ENCODE measurements at places on chromosomes 7 and 10.

GRCh38 chr7:4854916-4855315 lies 6.9 kb downstream of the PAPOLB start:
- no peak for DNase-seq

GRCh38 chr10:49225218-49225876 lies 37.2 kb upstream of the TMEM273 start:
- peak; percentile 86 for DNase-seq

GRCh38 chr7:100157069-100157333 lies 1.5 kb downstream of the TRAPPC14 start:
- DNase-seq, result no peak

- no peak for DNase-seq
Observed at GRCh38 chr10:6409971-6410643, 170.0 kb downstream of the PRKCQ start.

DNA sequence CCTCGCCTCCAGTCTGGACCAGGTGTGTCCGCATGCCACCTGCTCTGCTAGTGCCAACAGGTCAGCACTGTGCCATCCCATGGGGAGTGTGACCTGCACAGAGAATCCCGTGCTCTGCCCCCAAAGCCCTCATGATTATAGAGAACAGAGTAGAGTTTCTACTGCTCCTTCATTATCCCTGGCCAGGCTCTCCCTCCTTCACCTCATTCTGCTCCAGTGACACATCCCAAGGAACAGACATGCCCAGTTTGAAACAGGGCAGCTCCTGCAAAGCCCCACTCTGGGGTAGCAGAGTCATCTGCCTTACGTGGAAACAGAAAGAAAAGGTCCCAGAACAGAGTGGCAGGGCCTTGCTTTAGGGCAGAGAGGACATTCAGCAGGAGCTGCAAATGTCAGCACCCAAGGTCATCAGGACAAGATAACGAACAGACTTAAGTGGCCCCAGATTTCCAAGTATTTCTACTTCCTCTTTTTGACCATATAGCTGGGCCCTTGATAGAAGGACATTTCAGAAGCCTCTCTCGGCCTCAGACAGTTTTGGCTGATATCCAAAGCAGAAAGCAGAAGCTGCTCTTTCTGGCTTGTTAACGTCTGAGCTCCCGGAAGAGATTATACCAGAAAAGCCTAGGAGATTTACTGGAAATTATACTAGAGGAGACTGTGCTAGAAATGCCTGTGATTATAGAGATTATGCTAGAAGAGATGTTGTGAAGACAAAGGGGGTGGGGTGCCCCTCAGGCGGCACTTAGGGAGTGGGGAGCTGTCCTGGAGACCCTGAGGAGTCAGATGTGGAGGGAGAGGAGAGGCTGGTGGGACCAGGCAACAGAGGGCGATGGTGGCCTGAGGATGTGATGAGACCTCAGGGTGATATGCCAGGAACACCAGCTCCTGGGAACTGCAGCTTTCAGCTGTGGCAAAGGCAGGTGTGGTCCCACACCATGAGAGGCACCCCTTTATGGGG lies 12.6 kb downstream of the TMEM176B start:
- DNase-seq, result peak; percentile 51

DNA sequence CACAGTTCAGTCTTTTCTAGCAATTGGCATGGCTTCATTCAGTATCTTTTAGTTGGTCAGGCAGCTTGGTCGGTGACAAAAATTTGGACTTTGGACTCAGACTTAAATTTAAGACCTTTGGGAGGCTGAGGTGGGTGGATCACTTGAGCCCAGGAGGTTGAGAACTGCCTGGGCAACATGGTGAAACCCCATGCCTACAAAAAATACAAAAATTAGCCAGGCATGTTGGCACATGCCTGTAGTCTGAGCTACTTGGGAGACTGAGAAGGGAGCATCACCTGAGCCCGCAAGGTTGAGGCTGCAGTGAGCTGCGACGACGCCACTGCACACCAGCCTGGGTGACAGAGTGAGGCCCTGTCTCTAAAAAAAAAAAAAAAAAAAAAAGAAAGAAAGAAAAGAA lies 19.5 kb upstream of the ITPRID1 start:
- no peak for DNase-seq

- DNase-seq, result no peak
Observed at GRCh38 chr7:20980668-20981264, 194.1 kb upstream of the SP8 start.

DNA sequence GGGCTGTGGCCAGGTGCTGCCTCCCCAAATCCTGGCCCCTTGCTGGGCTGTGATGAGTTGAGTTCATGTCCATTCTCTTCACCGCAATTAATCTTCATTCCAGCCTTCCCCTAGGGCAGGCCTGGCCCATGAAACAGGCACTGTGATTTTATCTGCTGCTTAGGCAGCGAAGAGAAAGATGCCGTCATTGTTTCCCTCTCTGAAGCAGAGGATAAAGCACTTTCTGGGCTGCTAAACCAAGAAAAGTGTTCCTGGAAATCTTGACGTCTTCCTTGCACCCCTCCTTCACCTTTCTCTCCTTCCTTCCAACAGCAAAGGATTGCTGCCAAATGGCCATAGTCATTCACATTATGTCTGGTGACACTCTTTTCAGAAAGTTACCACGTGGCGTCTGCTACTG lies 265.9 kb downstream of the ZEB1 start:
- no peak for DNase-seq

GRCh38 chr7:135939261-135939812 lies 37.8 kb downstream of the MTPN start:
- DNase-seq, result peak; percentile 87

DNA sequence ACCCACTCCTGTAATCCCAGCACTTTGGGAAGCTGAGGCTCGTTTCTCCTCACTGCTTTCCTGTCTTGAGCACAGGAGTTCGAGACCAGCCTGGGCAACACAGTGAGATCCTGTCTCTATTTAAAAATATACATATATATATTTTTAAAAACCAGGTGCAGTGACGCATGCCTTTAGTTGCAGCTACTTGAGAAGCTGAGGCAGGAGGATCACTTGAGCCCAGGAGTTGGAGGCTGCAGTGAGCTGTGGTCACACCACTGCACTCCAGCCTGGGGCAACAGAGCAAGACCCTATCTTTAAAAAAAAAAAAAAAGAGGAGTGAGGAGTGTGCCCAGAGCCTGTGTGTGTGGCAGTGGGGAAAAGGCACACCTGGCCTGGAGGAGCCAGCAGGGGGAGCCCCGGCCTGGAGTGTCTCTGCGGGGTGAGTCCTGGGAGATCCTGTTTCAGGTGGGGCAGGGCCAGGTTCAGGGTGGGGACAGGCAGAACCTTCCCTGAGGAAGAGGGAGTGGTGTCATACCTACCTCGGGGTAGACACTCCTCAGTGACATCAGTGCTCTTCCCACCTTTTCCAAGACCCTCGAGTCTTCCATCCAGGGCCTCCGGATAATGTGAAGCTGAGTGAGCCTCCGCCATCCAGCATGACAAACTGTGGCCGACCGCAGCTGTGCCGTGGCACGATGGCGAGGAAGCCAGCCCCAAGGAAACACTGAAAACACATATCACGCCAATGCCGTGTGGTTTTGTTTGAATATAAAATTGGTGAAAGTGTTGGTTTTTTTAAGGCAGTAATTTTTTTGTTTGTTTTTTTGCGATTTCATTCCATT lies 9.0 kb upstream of the ARPC1B start:
- peak; percentile 77 for DNase-seq

- DNase-seq, result no peak
Observed at GRCh38 chr7:46565253-46566096, 644.4 kb upstream of the IGFBP3 start.

DNA sequence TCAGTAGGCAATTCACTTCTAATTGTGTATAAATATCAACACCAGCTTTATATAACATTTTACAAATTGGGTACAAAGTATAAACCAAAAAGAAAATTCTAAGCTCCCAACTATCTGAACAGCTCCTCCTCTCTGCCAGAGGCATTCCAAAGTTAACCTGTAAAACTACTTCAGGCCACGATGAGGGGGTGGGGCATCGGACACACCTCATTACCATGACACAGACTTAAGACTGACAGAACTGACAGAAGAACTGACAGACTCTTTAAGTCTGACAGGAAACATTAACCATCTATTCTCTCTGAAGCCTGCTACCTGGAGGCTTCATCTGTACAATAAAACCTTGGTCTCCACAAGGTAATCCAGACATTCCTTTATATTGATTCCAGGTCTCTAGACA lies 12.3 kb downstream of the ESYT2 start:
- DNase-seq, result peak; percentile 42

- DNase-seq, result no peak
Observed at GRCh38 chr7:148625342-148625741, 34.8 kb downstream of the C7orf33 start.

GRCh38 chr10:11249152-11249807 lies 231.6 kb downstream of the CELF2 start:
- DNase-seq, result no peak

- peak; percentile 94 for DNase-seq
Observed at GRCh38 chr7:151315038-151315655, 26.5 kb upstream of the NUB1 start.

Data from K562 (cell line).